ENCODE measurements at places on chromosomes 11 and 22.

GRCh38 chr11:17852246-17852645, 117.7 kb downstream of the KCNC1 start:
- DNase-seq, result no peak

GRCh38 chr11:122306831-122307391, 190.9 kb upstream of the BLID start:
- no peak for DNase-seq

- no peak for DNase-seq
Measured at GRCh38 chr22:48885919-48886305, 941.8 kb downstream of the BRD1 start.

DNA sequence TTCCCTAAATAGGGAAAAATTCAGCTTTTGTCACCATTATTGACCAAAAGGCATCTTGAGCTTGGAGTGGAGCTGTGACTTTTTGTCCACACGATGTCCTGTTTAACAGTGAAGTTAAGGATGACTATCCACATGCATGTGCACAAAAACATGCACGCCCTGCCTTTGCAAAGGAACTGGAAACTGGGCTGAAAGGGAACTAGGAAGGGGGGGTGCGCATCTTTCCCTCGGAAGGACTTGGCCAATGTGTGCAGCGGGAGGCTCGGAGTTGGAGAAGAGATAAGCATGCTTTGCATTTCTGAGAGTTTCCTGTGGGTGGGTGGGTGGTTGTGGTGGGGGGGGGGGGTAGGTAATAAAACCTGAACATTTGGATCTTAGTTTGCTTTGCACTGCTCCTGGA, 411 bp upstream of the KIRREL3 start:
- DNase-seq, result no peak

- no peak for DNase-seq
Measured at GRCh38 chr11:68948935-68949334, 31.9 kb downstream of the MRGPRD start.
